Upper lobe of left lung (tissue), 6 donors: ENCODE measurements at places on chromosomes 1 and 21. TPM values are rescaled to one million over a fixed set of nuclear protein-coding genes. Genes with fewer than 3 reads are reported as not detected.

Gene ARTN
- total RNA-seq = not detected

Gene OLFML3
- 36.9 TPM for total RNA-seq

Gene UBASH3A
- 1.5 TPM for total RNA-seq

- no peak overlapping the region for H3K27ac ChIP-seq
- no peak for DNase-seq
- H3K36me3 ChIP-seq = no peaks in the 10 kb centered on the region
- no peaks in the 10 kb centered on the region for H3K27me3 ChIP-seq
Observed at GRCh38 chr1:205446828-205447227, 9.0 kb downstream of the BLACAT1 start.

DNA sequence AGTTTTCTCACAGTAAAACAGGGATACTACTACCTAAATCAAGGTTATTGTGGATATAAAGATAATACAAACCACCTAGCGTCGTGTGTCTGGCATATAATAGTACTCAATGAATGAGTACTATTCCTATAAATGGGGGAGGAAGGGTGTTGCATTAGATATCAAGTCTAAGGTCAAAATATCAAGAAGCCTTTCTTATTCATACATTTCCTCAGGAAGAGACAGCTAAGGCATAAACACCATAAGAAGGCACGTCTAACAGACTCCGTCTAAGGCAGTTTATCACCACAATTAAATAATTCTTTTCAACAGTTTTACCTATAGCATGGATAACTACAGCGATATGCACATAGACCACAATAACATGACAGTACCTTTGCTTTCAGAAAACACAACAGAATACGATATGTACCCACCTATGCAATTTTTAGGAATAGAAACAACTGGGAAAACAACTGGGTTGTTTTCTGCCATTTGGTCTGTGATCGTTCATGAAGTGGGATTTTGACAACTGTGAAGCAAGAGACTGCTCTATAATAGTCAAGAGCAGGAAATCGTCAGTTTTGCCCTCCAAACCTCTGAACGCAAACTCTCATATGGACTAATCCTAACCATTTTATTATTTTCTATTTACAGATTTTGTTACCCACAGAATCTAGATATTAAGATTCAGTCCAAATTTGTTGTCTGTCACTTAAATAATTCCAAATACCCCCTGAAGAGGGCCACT, 53.1 kb downstream of the HNRNPR start:
- DNase-seq = no peak
- no peaks in the 10 kb centered on the region for H3K4me1 ChIP-seq
- peak overlapping the region; percentile 2 for H3K27ac ChIP-seq
- H3K27me3 ChIP-seq = no peaks in the 10 kb centered on the region
- peaks cover 23% of the 10 kb centered on the region for H3K36me3 ChIP-seq

- H3K4me1 ChIP-seq = peaks cover 18% of the 10 kb centered on the region
- no peak overlapping the region for H3K4me3 ChIP-seq
- no peaks in the 10 kb centered on the region for H3K27me3 ChIP-seq
- H3K36me3 ChIP-seq = no peaks in the 10 kb centered on the region
- no peak overlapping the region for H3K27ac ChIP-seq
Observed at GRCh38 chr1:153793261-153793972, 18.2 kb downstream of the SLC27A3 start.

- no peak overlapping the region for H3K4me3 ChIP-seq
- H3K27ac ChIP-seq = no peak overlapping the region
- no peaks in the 10 kb centered on the region for H3K27me3 ChIP-seq
- no peaks in the 10 kb centered on the region for H3K4me1 ChIP-seq
- H3K36me3 ChIP-seq = no peaks in the 10 kb centered on the region
Observed at GRCh38 chr21:15560383-15561056, 169.3 kb upstream of the USP25 start.

GRCh38 chr1:218273762-218274479, 11.2 kb upstream of the RRP15 start:
- no peak for DNase-seq
- H3K36me3 ChIP-seq = no peaks in the 10 kb centered on the region
- no peaks in the 10 kb centered on the region for H3K27me3 ChIP-seq
- no peak overlapping the region for H3K27ac ChIP-seq

DNA sequence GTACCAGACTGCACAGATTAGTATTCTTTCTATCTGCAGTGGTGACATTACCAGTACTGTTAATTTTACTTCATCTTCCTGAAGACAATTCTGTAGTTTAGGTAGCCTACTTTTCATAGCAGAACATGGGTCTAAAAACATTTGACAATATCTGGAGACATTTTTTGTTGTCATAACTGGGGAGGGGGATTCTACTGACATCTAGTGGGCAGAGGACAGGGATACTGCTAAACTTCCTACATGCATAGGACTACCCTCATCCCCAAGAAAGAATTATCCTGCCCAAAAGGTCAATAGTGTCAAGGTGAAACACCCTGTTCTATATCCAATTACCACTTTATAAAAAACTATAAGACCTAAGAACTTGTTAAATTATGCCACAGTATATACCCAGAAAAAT, 3.4 kb upstream of the ARHGAP29 start:
- no peaks in the 10 kb centered on the region for H3K27me3 ChIP-seq
- no peak for DNase-seq
- no peaks in the 10 kb centered on the region for H3K36me3 ChIP-seq

DNA sequence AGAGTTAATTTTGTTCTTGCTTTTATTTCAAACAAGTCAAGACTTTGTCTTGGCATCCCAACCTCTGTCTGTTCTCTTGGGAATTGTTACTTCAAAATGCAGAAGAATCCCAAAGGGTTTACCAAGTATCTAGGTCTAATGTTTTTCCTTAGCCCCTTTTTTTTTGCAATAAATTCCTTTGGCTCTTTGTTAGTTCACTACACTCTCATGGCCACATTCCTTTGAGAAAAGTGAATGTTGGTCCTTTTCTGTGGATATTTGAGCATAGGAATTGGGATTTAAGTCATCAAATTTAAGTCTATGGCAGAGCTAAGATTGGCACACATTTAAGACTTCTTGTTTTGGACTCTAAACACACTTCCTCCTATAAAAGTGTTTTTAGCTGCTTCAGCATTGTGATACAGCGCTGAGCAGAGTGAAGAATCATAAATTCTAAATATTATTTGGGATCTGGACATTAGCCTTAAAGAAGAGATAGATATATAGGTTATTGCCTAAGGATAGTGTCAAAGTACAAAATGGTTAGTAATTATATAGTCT, 1.9 kb downstream of the BTF3L4 start:
- peaks cover 34% of the 10 kb centered on the region for H3K4me1 ChIP-seq
- no peak for DNase-seq
- H3K27me3 ChIP-seq = no peaks in the 10 kb centered on the region
- no peak overlapping the region for H3K4me3 ChIP-seq

DNA sequence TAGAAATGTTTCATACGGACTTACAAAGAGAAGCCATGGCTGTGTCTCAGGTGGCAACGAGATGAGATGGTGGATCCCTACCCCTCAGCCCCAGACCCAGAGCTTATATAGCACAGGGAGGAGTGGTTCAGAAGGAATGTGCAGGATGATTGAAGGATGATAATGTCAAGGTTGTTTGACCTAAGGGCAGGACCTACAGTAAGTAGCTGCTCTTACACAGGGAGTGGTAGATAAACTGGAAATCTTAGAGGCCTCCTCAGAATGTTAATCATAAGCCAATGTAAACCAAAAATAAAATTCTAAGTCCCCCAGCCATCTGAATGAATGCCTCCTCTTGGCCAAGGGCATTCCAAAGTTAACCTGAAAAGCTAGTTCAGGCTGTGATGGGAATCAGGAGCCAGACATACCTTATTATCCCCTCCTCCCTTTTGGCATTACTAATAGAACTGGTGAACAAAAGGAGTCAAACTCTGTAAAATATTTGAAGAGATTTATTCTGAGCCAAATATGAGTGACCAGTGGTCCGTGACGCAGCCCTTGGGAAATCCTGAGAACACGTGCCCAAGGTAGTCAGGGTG, 45.8 kb upstream of the PDE9A start:
- DNase-seq = no peak
- H3K36me3 ChIP-seq = no peaks in the 10 kb centered on the region
- H3K4me3 ChIP-seq = no peak overlapping the region
- H3K27ac ChIP-seq = no peak overlapping the region
- no peaks in the 10 kb centered on the region for H3K27me3 ChIP-seq

- peaks cover 6% of the 10 kb centered on the region for H3K36me3 ChIP-seq
- H3K4me3 ChIP-seq = no peak overlapping the region
- no peak for DNase-seq
- no peaks in the 10 kb centered on the region for H3K27me3 ChIP-seq
- H3K4me1 ChIP-seq = no peaks in the 10 kb centered on the region
- H3K27ac ChIP-seq = no peak overlapping the region
Observed at GRCh38 chr1:235782601-235783000, 84.1 kb downstream of the LYST start.

DNA sequence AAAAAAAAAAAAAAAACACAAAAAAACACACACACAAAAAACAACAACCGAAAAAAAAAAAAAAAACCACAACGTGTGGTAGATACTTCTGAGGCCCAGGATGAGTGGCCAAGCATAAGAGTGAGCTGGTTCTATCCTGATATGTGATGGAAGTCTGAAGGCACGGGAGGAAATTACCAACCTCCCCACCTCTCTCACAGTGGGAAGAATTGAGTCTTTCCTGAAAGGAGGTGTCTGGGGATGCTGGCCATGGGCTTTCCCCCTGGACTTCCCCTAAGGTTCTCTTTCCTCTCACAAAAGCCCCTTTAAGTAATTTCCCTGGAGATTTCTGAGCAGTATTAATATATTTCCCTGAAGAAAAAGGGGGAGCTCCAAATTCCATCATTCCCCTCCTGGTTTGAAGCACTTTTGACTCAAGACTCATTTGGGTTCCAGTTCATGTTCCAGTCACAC, 5.2 kb downstream of the TMCC2 start:
- DNase-seq = no peak
- no peak overlapping the region for H3K27ac ChIP-seq
- peaks cover 39% of the 10 kb centered on the region for H3K4me1 ChIP-seq

- H3K4me3 ChIP-seq = no peak overlapping the region
- peaks cover 9% of the 10 kb centered on the region for H3K4me1 ChIP-seq
- H3K27me3 ChIP-seq = no peaks in the 10 kb centered on the region
- no peak overlapping the region for H3K27ac ChIP-seq
- H3K36me3 ChIP-seq = no peaks in the 10 kb centered on the region
Observed at GRCh38 chr1:228037401-228038386, 30.9 kb downstream of the WNT3A start.

- H3K27me3 ChIP-seq = no peaks in the 10 kb centered on the region
- DNase-seq = no peak
- H3K4me3 ChIP-seq = no peak overlapping the region
- H3K36me3 ChIP-seq = no peaks in the 10 kb centered on the region
Observed at GRCh38 chr1:157157501-157158190, 19.5 kb upstream of the ETV3 start.

DNA sequence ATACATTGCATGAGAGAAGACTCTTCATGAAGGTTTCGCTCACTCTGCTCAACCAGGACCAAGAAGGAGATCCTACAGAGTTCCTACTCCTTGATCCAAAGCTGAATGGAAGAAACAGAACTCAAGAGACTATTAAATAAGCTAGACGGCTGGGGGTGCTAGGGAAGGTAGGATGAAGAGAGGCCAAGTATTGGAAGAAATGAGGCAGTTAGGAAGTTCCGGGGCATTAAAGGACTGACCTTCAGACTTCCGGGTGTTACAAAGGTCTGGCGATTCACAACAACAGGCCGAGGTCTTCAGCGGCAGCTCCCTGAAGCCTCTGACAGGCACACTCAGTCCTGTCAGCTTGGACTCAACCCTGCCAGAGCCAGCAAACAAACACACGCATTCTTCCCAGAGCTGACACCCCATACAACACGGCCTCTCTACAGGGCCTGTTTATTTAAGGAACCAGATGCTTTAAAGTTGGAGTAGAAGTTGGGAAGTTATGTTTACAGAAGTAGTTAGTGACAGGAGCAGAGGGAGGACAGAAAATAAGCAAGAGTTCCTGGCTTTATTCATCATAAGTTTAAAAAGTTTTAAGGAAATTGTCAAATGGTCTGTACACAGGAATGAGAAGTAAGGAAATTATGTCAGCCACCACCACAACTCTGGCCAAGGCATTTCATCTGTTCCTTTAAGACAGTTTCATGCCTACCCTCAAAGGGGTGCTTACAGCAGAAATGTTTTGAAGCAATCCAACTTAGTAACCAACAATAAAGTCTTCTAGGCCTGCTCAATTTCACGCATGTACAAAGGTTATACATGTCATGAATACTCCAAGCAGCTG, 4.7 kb downstream of the SORT1 start:
- peak; percentile 83 for DNase-seq
- peak overlapping the region; percentile 92 for H3K27ac ChIP-seq
- H3K4me3 ChIP-seq = peak overlapping the region; percentile 31
- no peaks in the 10 kb centered on the region for H3K36me3 ChIP-seq

GRCh38 chr1:155160128-155160527, 13.0 kb downstream of the KRTCAP2 start:
- no peak overlapping the region for H3K27ac ChIP-seq
- H3K27me3 ChIP-seq = no peaks in the 10 kb centered on the region
- H3K36me3 ChIP-seq = no peaks in the 10 kb centered on the region
- H3K4me1 ChIP-seq = no peaks in the 10 kb centered on the region
- H3K4me3 ChIP-seq = no peak overlapping the region

DNA sequence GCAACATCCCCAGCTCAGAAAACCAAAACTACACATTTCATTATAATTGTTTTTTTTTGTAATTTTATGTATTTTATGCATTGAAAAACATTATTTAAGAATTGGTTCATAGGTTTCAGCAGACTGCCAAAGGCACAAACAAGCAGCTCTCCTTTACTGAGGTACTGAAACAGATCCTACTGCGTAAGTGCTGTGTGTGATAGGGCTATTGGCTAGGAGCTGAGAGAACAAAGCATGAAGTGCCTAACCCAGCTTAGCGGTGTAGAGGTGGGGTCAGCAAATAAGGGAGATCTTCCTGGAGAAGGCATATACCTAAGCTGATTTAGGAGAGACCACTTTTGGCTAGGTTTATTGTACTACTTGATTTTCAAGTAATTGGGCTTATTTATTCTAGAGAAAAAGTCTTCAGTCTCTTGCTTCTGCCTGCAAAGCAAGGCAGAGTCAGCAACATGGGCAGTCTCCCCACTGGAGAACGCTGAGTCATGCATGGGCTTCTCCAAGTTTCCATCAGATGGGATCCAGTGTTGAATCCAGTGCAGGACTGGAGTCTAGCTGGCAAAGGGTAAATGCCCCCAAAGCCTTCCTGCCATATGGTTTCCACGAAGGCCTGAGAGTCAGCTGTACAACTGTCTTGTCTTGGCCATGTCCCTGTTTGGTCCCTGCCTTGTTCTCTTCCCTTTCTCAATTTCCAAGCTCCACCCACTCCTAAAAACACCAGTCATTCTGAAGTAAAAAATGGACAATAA, 18.0 kb upstream of the YTHDF2 start:
- H3K36me3 ChIP-seq = peaks cover 18% of the 10 kb centered on the region
- H3K27me3 ChIP-seq = no peaks in the 10 kb centered on the region
- H3K4me3 ChIP-seq = no peak overlapping the region
- H3K27ac ChIP-seq = no peak overlapping the region
- no peaks in the 10 kb centered on the region for H3K4me1 ChIP-seq
- DNase-seq = no peak

GRCh38 chr1:214337511-214337910, 56.6 kb downstream of the SMYD2 start:
- H3K4me3 ChIP-seq = no peak overlapping the region
- DNase-seq = no peak
- H3K27ac ChIP-seq = peak overlapping the region; percentile 3
- H3K36me3 ChIP-seq = no peaks in the 10 kb centered on the region
- peaks cover 6% of the 10 kb centered on the region for H3K4me1 ChIP-seq

GRCh38 chr1:16391411-16391810, 24.4 kb downstream of the SZRD1 start:
- H3K4me3 ChIP-seq = no peak overlapping the region
- H3K27ac ChIP-seq = no peak overlapping the region
- H3K4me1 ChIP-seq = peaks cover 67% of the 10 kb centered on the region
- no peaks in the 10 kb centered on the region for H3K27me3 ChIP-seq
- peaks cover 31% of the 10 kb centered on the region for H3K36me3 ChIP-seq
- no peak for DNase-seq
